Activated CD4-positive, alpha-beta T cell treated with anti-CD3 and anti-CD28 coated beads, Interleukin-2, amount 50 U/mL, for 48 hours (primary cell): ENCODE measurements at places on chromosomes 6 and 20.

GRCh38 chr20:23669866-23670265 is 19.0 kb downstream of the CST4 start:
- DNase-seq, result no peak

DNA sequence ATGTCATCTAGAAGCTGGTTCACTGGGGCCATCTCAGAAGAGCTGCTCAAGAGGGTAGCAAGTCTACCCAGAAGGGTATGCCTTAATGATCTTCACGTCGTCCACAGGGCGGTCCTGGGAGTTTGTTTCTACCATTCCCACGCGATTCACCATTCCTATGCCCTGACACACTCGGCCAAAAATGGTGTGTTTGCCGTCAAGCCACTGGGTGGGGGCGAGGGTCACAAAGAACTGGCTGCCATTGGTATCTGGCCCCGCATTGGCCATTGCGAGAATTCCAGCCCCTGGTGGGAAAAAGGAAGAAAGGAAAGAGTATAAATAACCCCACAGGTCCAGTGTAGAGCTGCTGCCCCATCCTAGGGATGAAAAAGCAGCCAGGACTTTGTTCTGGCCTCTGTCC is 16.5 kb upstream of the CPNE5 start:
- no peak for DNase-seq

GRCh38 chr20:51467956-51468626 is 74.4 kb downstream of the NFATC2 start:
- no peak for DNase-seq

GRCh38 chr6:57130661-57131177 is 40.7 kb downstream of the ZNF451 start:
- no peak for DNase-seq

DNA sequence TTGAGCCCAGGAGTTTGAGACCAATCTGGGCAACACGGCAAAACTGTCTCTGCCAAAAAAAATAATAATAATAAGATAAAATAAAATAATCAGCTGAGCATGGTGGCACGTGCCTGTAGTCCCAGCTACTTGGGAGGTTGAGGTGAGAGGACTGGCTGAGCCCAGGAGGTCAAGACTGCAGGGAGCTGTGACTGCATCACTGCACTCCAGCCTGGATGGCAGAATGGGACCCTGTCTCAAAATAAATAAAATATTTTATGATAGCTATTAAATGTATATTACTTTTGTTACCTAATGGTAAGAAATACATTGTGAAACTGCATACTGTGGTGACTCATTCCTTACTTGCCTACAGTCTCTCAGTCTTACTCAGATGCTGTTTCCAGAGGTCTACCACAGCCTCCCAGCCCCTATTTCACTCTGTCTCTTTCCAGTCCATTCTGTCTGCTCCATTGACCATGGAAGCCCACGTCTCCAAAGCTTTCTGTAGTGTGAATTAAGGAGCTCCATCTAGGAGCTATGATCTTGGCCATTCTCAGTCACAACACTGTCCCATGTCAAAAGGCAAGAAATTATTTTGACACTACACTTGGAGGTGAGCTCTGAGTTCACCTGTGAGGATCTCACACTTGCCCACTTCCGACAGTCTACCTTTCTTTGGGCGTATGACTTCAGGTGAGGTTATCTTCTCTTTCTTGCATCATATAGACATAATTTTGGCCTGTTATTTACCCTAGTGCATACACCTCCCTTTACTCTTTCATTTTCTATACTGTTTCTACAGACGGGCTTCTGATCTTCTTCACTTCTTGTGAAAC is 22.4 kb upstream of the SNX9 start:
- peak; percentile 58 for DNase-seq

GRCh38 chr6:136016228-136017225 is 165.0 kb downstream of the PDE7B start:
- no peak for DNase-seq

- DNase-seq, result peak; percentile 78
Measured at GRCh38 chr20:3751675-3752385, 15.7 kb downstream of the ADISSP start.

GRCh38 chr20:51233345-51233744 is 210.4 kb upstream of the KCNG1 start:
- no peak for DNase-seq

- DNase-seq, result no peak
Measured at GRCh38 chr6:6712449-6713403, 124.2 kb downstream of the LY86 start.

DNA sequence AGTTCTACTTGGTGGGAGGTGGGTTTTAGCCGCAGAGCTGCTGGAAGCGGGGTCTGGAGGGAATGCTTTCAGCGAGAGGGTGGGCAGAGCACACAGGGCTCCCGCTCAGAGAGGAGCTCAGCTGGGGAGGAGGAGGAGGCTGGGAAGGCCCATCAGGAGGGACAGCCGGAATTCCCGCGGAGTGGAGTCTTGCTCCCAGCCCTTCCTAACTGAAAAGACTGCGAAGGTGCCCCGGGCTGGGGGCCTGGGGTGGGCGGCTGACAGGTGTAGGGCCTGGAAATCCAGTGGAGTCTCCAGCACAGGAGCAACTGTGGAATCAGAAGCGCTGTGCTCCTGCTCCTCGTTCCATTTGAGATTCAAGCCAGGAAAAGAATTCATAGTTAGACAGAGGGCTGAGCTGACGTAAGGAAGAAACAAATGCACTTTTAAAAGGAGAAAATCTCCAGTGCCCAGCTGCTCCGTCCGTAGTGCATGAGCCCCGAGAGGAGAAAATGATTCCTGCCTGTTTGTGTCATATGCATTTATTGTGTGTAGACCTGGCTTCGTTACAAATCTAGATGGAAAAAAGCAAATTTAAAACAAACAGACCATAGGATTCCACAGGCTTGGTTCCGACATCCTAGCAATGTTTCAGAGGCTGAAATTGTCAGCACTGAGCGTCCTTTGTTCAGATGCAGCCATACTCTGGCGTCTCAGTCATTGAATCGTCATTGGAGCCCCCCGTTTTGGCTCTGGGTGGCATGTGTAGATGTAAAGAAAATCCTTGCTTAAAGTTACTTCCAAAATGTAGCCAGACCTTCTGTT is 197.7 kb downstream of the SMOC2 start:
- no peak for DNase-seq

- peak; percentile 89 for DNase-seq
Measured at GRCh38 chr20:34558320-34559218, at the start of gene MAP1LC3A. Gene MAP1LC3A, plus strand, starts transcription at chr20:34558718. Its CDS starts 151 bp downstream, at chr20:34558869.

DNA sequence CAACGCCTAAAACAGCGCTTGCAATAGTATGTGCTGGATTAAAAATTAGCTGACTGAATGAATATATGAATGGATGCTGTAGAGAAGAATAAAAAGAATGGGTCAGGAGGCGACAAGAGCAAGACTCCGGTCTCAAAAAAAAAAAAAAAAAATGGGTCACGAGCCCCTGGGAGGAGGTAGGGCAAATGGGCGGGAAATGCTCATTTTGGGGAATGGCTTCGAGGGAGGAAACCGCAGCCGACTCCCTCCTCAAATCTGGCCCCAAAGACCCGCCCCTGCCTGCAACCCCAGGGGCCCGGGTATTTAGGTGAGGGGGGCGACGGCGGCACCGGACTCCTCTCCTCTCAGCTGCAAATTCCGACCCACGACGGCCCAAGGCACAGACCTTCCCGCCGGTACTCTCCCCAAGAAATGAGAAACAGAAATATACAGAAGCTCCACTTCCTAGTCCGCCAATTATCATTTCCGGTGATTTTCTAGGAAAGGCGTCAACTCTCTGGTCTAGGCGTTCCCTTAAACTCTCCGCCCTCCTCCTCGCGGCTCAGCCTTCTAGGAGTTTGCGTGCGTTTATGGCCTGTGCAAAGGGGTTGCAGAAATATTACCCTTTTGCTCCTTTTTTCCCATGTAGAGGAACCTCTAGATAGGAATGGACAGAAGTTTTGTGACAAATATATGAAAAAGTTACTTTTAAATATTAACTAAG is at the start of gene ZNF311:
TSS of gene ZNF311 (minus strand) at position 133 of the 703 bp plus-strand sequence. CDS start 1,361 bp downstream, outside the sequence.
- peak; percentile 52 for DNase-seq

GRCh38 chr6:136788069-136788902 is 4.0 kb downstream of the MAP3K5 start:
- no peak for DNase-seq

GRCh38 chr6:130937942-130938604 is 110.9 kb downstream of the SMLR1 start:
- DNase-seq, result no peak

GRCh38 chr6:53431704-53432103 is 83.0 kb upstream of the ELOVL5 start:
- no peak for DNase-seq

DNA sequence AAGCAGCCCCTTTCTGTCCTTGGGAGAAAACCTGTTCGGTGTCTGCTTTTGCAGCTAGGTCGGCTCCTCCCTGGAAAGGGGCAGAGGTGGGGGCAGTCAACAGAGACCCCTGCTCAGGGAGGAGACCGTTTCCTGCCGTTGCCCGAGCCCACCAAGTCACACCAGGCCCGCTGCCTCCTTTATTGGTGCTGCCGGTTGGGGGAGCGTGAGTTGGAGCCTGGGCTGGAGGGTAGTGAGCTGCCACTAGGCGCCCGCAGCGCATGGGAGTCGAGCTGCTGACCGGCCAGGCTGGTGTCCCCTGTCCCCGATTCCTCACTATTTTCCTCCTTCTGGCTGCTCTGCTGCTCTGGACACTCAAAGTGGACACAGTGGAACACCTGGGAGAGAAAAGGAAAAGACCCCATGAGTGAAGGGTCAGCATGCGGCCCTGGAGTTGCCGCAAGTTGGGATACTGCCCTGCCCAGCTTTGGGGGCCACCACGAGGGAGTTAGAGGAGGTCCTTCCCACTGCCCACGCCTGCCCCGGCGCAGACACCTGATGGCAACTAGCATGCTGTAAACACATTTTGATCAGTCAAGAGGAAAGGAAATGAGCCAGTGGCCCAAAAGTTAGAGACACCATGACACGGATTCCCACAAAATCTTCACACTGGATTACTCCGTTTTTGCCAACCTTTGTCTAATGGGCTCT is 355.4 kb downstream of the ZFAND3 start:
- DNase-seq, result no peak

DNA sequence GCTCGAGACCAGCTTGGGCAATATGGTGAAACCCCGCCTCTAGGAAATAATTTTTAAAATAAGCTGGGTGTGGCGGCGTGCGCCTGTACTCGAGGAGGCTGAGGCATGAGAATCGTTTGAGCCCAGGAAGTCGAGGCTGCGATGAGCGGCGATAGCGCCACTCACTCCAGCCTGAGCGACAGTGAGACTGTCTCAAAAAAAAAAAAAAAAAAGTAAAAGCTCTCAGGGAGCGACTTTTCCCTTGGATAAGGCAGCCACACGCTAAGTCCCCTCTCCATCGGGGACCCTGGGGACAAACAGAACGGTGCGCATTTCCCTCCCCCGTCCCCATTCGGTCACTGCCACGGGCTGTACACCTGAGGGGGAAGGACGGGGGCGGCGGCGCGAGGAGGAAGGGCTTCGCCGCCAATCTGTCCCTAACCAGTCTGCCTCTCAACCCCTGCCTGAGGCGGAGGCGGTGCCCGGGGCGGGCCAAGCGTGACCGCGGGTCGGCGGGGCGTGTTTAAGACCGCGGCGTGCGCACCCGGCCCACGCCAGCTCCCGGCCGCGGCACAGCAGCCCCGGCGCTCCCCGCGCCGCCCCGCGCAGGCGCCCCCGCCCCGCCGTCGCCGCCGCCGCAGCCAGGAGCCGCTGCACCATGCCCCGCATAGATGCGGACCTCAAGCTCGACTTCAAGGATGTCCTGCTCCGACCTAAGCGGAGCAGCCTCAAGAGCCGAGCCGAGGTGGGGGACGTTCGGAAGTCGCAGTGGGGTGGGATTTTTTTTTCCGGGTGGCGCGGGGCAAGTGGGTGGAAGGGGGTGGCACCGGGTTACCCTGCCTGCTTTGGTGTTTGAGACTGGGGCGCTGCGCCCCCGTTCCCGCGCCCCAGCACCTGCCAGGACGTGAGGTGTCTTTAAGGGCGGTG is at the start of gene GMPR:
TSS of gene GMPR (plus strand) at position 531 of the 906 bp plus-strand sequence. CDS start at position 638, 107 bp downstream.
- DNase-seq, result peak; percentile 67
